NCI-H524 (cell line): ENCODE measurements at places on chromosomes 12 and 14.

DNA sequence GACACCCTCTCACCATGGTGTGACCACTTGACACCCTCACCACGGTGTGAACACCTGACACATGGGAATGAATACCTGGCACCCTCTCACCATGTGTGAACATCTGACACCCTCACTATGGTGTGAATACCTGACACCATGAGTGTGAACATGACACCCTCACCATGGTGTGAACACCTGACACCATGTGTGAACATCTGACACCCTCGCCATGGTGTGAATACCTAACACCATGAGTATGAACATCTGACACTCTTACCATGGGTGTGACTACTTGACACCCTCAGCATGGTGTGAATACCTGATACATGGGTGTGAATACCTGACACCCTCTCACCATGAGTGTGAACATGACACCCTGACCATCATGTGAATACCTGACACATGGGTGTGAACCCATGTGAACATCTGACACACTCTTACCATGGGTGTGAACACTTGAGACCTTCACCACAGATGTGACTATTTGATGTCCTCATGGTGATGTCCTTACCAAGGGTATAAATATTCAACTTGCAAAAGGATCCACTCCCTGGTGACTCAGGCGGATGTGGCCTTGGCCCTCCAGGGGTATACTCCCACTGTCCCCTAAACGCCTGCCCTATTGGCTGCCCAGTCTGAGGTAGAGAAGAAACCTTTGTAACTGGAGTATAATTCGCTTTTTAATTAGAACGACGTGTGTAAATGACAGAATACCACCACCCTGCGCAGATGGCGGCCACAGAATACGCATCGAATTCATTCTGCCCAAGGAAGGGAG, 29.1 kb downstream of the RFLNA start:
- no peak for DNase-seq

DNA sequence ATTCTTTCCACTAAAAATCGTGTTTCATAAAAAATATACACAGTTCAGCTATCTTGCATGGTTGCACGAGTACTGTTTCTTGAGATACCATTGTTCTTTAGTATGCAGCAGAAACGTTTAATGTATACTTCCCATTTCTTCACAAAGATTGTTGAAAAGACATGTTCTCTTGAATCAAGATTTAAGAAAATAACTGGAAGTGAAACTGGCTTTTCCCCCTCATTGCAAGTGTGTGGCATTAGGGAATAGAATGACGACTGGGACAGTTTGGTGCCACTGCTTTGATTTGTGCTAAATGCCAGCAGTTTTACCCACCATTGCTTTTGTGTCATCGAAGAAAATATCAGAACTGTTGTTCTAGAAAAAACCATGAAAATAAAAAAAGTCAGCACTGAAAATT, 20.3 kb upstream of the DHRS2 start:
- DNase-seq: no peak

DNA sequence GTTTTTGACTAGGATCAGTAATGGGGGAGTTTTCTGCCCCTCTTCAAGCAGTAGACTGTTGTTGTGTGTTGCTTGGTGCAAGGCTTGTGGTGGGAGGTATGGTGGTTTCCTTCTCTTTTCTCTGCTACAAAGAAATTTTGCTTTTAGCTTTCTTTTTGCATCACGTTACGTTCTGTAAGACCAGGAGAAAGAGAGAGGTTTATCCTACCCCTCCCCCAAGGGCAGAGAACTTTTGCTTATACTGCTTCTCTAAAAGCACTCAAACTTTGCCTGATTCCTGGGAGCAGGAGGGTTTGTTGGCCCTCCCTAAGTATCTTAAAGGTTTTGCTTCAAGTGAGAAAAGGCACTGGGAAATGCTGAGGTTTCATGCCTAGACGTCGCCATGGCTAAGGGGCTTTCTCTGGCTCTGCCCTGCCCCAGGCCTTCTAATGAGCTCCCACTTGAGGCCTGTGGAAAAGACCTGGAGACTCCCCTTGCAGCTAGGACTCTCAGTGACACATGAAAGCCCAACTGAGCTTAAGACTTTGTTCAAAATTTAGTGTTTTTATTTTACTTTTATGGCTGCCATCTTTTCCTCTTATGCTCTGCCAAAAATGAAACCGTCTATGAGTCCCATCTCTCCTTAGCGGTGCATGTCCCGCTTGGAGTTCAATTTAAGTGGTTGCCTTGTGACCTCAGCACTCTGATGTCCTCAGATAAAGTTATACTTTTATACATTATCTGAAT, 49.2 kb downstream of the EIF2S3B start:
- no peak for DNase-seq

DNA sequence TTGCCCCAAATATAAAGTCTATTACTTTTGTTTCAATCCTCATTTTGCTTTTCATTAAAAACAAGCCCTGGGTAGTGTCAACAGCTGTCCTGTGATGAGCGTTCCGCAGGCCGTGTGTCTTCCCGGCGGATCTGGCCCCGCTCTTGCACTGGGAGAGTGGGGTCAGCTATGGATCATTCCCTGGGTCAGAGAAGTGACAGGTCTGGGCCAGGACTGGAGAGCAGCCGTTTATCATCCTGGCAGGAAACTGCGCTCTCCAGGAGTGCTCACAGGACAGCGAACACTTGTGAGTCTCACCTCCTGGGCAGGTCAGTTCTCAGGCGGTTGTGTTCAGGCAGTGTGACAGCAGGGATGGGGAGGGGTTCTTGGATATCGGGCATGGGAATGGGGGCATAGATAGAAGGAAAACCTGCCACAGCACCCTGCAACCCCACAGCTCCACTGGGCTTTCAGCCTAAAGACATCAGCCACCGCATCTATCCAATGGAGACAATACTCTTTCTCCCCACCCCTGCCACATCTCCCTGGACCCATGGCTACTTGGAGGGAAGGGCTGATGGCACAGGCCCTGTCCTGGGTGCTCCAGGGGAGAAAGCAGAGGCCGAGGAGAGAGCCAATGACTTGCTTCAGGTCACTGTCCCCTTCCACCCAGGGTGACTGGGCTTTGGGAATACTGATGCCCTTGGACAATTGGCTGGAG, 47.8 kb upstream of the CHGA start:
- DNase-seq: no peak

DNA sequence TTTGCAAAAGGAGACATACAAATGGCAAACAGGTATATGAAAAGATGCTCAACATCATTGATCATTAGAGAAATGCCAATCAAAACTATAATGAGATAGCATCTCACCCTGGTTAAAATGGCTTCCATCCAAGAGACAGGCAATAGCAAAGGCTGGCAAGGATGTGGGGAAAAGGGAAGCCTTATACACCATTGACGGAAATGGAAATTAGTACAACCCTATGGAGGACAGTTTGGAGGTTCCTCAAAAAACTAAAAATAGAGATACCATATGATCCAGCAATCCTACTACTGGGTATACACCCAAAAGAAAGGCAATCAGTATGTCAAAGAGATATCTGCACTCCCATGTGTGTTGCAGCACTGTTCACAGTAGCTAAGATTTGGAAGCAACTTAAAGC, 17.3 kb upstream of the CKAP4 start:
- no peak for DNase-seq

- no peak for DNase-seq
Measured at GRCh38 chr14:52119030-52119429, 50.2 kb upstream of the NID2 start.

DNA sequence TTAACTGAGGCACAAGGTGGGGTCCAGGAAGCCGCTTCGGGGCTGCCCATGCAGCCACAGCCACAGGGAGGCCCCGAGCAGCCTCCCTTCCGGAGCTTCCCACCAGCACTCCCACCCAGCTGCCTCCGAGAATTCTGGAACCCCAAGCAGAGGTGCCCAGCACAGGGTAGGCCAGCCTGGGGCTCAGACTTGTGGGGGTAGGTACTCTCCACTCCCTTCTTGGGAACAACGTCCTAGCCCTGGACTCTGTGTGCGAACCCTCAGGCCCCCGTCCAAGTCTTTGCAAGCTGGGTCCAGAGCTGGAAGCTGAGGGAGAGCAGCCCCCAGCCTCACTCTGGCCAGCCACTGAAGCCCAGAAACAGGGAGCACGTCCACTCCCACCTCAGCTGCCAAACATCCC, 16.1 kb downstream of the ITPK1 start:
- DNase-seq: no peak

DNA sequence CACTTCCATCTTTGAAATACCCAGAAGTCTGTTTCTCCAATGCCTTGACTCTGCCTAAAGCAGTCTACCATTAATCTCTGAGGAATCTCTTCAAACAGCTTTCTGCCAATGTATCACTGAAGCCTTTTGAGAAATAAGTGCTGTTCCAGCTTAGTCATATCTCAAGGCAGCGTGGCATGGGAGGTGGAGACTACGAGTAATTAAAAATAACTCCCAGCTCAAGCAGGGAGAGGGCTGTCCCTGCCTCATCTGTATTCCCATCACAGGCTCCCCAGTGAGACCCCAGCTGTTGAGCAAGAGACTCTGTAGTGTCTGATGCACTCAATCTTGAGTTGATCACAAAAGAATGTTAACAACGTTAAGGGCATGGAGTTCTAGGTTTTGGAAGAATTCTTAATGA, 700.6 kb downstream of the DIO2 start:
- peak; percentile 59 for DNase-seq

DNA sequence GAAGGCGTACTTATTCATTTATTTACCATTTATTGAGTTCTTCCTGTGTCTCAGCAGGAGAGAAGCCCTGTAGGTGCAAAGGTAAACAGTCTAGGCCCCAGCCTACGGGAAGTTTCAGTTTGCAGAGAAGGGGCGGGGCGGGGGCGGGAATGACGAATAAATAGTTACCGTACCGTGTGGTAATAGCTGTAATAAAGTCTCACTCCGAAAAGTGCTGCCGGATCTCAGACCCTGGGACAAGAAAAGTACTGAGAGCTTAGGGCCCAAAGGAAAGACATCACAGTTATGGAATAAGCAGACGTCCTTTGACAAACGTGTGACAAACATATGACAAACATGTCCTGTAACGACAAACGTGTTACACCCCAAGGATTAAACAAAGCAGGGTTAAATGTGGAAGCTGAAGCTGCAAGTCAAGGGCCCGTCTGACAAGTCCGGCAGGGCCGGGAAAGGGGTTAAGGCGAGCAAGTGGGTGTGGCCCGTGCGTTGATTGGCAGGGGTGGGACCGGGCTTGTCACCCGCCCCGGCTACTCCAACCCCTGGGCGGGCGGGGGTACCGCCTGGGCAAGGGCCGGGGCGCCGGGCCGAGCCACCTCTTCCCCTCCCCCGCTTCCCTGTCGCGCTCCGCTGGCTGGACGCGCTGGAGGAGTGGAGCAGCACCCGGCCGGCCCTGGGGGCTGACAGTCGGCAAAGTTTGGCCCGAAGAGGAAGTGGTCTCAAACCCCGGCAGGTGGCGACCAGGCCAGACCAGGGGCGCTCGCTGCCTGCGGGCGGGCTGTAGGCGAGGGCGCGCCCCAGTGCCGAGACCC, at the start of gene LRP10:
Gene LRP10, plus strand, starts transcription at position 517 of the 809 bp plus-strand sequence. CDS start 564 bp downstream, outside the sequence.
- DNase-seq: peak; percentile 90

- DNase-seq: no peak
Measured at GRCh38 chr12:89821896-89822295, 113.3 kb upstream of the ATP2B1 start.

DNA sequence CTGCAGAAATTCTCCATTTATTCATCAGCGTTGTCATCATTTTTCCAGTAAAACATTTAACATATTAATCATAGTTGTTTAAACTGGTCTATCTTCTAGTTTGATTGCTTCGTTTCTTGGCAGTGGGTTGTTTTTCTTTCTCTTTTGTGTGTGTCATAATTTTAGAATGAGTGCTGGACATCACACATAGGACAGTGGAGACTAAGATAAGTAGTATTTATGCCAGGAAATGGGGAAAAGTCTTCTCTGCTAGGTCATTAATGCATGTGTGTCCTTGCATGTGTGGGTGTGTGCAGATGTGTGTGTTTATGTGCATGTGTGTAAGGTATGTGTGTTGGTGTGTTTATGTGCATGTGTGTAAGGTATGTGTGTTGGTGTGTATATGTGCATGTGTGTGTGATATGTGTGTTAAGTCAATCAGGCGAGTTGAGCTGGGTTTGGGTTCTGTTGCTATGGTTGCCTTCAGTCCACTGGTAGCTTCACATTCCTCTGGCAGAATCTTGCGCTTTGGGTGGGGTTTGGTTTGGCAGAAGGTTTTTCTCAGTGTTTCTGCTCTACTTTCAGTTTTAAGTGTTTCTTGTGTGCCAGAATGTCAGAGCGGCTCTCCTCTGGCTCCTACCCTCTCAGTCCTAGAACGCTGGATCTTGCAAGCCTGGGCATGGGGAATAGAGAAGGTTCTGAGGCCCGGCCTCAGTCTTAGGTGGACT, 7.8 kb upstream of the ADGRD1 start:
- DNase-seq: no peak

DNA sequence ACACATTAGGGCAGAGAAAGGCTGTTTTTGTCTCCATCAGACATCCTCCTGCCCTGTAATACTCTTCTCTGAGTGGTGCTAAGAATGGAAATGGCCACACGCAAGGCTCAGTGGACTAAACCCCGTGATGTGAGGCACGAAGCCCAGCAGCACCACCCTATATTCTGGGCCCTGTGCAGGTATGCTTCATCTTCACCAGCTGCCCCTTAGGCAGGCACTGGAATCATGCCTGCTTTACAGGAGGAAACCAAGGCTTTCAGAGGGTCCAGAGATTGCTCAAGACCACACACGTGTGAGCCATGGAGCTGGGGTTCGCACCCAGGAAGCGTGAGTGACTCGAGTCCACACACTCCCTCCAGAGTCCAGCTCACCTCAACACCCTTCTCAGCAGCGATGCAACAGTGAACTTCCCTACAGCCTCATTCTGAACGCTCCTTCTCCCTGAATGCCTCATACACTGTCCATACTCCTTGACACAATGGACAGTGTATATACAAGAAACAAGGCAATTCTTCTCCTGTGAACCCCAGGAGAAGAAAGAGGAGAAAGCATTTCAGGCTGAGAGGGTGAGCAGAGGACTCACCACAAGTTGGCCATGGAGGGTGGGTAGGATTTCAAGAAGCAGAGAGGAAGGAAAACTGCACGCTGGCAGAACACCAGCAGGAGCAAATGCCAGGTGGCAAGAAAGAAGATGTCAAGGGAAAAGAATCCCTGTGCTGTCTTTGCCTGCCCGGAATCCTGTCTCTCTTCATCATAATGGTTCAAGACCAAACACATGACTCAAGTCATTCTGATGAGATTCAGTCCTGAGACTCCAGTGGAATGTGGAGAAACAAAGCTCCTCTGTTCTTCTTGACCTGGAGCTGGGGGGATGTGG, 39.1 kb downstream of the NT5DC3 start:
- no peak for DNase-seq

GRCh38 chr12:116456330-116457082, 102.7 kb upstream of the MAP1LC3B2 start:
- DNase-seq: no peak
